ENCODE measurements at places on chromosomes 7 and 10.

- no peak for DNase-seq
Measured at GRCh38 chr10:102157224-102157623, 5.0 kb downstream of the NOLC1 start.

DNA sequence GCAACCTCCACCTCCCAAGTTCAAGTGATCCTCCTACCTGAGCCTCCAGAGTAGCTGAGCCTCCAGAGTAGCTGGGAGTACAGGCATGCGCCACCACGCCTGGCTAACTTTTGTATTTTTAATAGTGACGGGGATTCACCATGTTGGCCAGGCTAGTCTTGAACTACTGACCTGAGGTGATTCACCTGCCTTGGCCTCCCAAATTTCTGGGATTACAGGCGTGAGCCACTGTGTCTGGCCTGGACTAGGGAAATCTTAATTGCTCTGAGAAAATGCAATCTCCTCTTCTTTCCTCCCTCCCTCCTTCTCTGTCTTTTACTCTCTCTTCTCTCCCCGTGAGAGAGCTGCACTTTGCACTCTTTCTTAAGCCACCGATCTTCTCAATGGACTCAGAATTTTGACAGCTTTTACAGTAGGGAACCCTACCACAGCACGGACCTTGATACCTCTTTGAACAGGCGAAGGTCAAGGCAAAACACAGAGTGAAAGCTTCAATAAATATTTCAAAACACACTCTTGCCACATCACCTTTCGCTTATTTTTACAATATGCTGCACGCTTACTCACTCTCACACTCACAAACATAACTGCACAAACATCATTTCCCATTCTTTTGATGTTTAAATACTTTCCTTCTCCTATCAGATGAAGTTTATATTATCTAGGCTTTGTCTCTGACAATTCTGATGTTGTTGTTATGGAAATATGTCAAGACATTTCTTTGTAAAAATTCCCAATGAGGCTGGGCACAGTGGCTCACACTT lies 173.4 kb upstream of the NRP1 start:
- DNase-seq, result no peak

GRCh38 chr7:130314305-130314704 lies 21.3 kb downstream of the CPA4 start:
- no peak for DNase-seq

GRCh38 chr10:86520871-86521677 lies 518 bp downstream of the WAPL start:
- peak; percentile 50 for DNase-seq

GRCh38 chr7:39271402-39271801 lies 293.7 kb downstream of the POU6F2 start:
- DNase-seq, result no peak

GRCh38 chr7:131835141-131835540 lies 278.7 kb upstream of the PODXL start:
- no peak for DNase-seq

DNA sequence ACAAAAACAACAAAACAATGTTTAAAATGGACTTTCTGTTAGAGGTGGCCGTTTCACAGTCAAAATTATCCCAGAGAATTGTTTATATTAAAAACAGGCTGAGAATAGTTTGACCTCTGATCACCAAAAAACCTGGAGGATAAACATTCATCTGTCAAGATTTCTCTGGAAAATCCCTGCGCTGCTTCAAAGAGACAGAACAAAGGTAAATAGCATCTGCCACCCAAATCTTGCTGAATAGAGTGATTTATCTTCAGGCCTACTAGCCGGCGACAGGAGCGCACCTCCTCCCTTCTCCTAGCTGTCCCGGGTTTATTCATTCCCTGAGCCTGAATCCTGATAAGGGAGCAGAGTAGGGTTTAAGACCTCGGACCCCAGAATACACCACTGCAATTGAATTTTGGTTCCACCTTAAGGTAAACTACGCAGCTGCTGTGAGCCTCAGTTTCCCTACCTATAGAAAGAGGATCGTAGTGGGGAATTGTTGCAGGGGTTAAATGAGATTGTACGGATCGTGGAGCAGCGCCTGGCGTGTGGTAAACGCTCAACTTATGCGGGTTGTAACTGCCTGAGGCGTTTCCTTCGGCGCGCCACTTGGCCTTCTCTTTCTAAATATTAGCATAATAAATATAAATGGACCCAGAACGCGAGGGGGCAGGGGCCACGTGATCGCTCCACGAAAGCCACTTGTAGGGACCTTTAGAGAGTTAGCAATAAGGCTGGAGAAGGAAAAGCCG lies 498 bp upstream of the ST7 start:
- DNase-seq, result peak; percentile 85

GRCh38 chr7:34128762-34129161 lies 223.4 kb downstream of the BMPER start:
- no peak for DNase-seq

- DNase-seq, result peak; percentile 49
Measured at GRCh38 chr10:114043532-114044246, at the start of gene ADRB1. TSS of gene ADRB1 (plus strand) at chr10:114043866. CDS start at chr10:114044133, 267 bp downstream.

- DNase-seq, result no peak
Measured at GRCh38 chr10:130038019-130038555, 72.5 kb downstream of the C10orf143 start.

DNA sequence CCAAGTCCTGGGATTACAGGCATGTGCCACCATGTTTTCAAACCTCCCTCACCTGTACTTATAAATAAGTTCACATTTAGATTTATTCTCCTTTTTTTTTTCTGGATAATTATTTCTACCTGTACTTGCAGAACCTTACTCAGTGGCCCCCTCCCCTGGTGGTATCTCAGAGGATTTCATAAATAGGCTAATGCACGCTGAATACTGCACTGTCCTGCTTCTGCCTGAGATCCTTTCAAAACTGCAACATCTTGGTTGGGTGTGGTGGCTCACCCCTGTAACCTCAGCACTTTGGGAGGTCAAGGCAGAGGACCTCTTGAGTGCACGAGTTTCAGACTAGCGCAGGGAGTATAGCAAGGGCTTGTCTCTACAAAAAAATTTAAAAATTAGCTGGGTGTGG lies 4.6 kb upstream of the BLVRA start:
- DNase-seq, result no peak

GRCh38 chr7:20607216-20607615 lies 8.3 kb upstream of the ABCB5 start:
- no peak for DNase-seq

- DNase-seq, result no peak
Measured at GRCh38 chr7:80124526-80125264, 9.9 kb upstream of the GNAI1 start.

GRCh38 chr7:19677180-19677579 lies 31.7 kb downstream of the POLR1F start:
- DNase-seq, result peak; percentile 38

DNA sequence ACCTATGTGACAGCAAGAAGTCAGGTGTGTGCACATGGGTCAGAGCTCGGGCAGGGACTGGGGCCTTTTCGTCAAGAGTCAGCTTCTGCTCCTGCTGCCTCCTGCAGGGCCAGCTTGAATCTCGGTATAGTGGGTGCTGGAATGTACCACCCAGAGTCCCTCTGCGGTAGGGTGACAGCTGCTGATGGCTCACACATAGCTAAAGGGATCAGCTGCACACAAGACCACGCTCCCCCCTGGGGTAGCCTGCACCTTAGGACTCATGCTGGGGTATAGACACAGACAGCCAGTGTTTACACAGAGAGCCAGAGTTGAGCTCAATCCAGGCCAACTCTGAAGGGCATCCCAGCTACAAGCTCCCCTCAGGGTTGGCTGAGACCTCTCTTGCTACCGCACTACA lies 14.0 kb upstream of the COL13A1 start:
- peak; percentile 35 for DNase-seq

DNA sequence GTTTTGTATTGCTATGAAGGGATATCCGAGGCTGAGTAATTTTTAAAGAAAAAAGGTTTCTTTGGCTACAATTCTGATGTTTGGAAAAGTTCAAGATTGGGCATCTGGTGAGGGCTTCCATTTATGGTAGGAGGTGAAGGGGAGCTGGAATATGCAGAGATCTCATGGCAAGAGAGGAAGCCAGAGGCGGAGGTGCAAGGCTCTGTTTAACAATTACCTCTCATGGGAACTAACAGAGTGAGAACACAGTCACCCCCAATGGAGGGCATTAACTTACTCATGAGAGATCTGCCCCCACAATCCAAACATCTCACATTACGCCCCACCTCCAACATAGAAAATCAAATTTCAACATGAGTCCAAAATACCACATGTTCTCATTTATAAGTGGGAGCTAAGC lies 62.0 kb downstream of the AKR1D1 start:
- DNase-seq, result no peak

DNA sequence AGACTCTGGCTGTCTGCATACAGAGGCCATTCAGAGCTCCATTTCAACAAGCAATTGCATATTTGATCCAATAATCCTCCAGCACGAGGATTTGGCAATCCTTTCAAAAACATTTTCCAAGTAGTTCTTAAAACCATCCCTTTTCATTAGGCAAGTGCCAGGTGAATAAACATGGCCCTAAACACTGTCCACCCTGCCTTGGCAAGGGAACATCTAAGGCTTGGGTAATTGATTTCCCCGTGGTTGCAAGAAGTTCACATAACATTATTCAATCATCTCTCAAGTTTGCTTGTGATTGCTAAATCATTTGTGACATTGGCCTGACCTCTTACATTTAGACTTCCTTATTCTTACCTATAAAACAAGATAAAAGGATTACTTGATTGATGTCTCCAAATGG lies 175.2 kb downstream of the CTTNBP2 start:
- DNase-seq, result no peak

GRCh38 chr7:40808378-40808942 lies 673.7 kb downstream of the SUGCT start:
- DNase-seq, result no peak

DNA sequence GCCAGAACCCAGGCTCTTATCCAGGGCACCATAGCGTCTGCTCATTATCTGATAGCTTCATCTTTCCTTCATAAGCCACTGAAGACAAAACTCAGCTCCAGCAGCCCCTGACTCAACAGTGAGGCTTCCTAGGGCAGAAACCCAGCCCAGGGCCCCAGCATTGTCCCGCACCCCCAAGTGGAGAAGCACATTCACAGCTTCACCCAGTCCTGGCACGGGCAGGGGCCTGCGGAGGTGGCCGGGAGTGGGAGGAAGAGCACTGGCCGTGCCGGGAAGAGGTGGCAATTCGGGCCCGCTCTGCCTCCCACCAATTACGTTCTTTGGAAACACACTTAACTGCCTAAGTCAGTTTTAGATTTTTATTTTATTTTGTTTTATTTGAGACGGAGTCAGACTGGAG lies 10.3 kb upstream of the CALML5 start:
- DNase-seq, result no peak

GRCh38 chr7:28181416-28181815 lies 821 bp upstream of the JAZF1 start:
- DNase-seq, result no peak

DNA sequence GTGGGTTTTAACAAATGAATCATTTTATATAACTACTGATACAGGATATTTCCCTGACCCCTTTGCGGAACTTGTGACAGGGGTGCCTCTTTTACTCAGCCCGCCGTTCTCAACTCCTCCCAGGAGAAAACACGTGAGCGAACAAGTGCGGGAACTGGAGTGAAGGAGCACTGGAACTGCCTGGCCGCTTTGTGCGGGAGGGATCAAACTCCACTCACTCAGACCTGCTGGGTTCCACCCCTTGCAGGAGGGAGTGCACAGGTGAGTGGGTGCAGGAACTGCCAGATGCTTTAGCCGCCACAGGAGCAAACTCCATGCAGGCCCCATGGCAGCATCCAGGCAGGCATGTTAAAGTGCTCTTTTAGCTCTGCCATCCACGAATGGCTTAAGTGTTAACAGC lies 513.4 kb upstream of the GRM3 start:
- DNase-seq, result no peak

DNA sequence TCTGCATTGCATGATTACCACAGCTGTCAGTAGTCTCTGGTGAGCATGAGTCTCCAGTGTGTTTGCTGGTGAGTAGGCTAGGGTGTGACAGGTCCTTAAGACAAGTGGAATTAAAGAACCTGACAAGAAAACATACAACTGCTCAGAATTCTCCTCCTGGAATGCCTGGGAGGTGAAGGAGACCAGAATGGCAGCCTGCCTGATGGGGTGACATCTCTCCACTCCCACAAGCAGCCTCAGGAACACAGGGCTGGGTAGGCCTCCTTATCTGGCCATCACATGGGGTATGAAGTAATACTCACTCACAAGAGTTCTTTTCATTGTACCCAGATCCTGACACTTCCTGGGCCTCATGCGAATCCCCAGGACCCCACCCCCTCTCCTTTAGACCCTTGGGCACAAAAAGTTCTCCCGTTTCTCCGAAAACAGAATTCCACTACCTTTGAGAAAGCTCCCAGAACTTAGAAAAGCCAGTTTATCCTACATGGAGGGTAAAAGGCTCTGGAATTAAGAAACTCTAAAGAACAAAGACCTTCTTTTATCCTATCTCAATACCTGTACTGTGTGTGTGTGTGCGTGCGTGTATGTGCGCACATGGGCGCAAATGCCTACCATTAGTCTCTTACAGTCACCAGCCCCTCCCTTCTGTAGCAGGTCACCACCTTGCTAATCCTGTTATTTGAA lies 33.4 kb upstream of the C1GALT1 start:
- DNase-seq, result no peak

- DNase-seq, result no peak
Measured at GRCh38 chr7:30224511-30225062, 59.8 kb upstream of the ZNRF2 start.

DNA sequence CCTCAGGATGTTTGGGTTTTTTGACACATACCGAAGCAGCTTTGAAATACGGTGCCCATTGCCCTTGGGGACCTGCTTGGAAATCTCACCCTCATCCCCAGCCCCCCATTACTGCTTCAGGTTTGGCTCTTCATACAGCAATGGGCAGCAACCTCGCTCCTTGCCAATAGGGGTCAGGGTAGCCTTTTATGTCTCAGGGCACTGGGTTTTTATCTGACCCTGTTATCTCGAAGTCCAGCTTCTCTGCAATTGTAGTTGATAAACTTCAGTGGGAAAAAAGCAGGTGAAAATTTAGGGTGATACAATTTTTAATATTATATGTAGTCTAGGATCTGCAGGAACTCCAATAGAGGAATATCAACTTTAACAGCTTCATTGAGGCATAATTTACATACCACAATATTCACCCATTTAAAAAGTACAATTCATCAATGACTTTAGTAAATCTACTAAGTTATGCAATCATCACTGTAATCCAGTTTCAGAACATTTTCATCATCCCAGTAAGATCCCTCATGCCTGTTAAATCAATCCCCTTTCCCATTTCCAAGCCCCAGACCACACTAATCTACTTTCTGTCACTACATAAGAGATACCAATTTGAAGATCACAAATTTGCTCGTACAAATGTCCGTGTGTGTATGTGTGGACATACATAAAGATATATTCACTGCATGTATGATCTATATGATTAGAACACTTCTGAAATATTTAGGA lies 386.2 kb downstream of the KCNMA1 start:
- DNase-seq, result peak; percentile 52
